ENCODE measurements at places on chromosomes 1 and 21.

DNA sequence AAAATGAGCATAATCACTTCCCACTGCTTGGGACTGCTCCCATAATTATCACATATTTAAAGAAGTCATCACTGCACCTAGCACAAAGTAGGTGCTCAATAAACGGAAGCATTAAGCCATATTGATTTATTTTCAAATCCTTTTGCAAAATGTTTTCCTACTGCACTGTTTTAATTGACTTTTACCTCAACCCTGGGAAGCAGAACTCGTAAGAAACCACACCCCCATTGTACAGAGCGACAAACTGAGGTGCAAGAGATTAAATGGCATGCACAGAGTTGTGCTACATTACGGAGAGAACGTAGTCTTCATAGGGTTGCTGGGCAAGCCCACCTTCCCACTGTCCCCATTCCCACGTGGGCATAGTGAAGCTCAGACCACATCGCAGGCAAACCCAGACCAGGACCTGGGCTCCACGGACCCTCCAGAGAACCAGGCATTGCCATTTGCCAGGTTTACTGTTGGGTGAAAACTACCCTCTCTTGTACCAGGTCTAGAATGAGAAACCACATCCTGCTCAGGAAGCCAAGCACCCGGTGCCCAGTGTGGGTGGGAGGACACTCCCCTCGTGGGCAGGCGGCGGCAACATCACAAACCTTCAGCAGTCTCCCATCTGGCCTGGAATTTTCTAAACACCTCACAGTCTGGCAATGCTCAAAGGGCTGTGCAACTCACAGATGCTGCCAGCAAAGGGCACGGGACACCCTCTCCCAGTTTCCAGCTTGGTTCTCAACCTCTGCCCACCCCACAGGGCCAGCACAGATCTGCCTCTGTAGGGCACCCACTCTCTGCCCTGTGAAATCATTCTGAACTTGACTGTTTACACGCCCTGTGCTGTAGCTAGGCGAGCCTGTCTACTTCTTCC lies 8.2 kb downstream of the IFFO2 start:
- no peak for DNase-seq

DNA sequence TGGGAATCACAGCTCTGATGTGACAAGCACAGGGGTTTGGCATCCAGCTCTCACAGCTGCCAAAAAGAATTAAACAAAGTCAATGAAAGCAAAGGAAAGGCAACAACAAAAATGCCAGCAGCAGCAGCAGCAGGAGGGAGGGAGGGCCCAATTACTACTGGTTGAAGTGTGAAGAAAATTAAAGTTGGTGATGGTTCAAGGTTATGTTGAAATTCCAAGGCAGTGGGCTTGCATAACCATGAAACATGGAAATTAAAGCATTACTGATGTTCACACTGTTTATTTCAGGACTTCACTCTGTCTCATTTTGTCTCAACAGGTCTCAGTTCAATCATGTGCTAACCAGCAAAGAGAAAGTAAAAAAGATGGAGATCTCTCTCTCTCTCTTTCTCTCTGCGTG lies 220.3 kb upstream of the LYPLAL1 start:
- no peak for DNase-seq

DNA sequence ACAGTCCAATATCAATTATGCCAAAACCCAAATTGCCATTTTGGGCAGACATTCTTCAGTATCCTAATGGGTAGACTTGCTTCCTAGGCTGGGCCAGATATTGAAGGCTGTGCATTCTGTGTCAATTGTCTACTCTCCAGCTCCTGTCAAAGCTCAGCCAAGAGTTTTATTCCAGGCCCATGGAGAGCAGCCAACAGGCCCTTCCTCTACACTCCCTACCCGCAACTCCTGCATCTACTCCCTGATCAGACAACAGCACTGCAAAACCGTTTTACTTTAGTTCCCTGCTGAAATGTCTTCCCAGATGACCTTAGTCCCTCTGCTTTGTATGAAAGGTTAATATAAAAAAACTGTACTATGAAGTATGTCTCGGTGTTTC lies 6.6 kb upstream of the ADORA3 start:
- no peak for DNase-seq

GRCh38 chr1:234943836-234944402 lies 184.7 kb downstream of the TOMM20 start:
- no peak for DNase-seq

DNA sequence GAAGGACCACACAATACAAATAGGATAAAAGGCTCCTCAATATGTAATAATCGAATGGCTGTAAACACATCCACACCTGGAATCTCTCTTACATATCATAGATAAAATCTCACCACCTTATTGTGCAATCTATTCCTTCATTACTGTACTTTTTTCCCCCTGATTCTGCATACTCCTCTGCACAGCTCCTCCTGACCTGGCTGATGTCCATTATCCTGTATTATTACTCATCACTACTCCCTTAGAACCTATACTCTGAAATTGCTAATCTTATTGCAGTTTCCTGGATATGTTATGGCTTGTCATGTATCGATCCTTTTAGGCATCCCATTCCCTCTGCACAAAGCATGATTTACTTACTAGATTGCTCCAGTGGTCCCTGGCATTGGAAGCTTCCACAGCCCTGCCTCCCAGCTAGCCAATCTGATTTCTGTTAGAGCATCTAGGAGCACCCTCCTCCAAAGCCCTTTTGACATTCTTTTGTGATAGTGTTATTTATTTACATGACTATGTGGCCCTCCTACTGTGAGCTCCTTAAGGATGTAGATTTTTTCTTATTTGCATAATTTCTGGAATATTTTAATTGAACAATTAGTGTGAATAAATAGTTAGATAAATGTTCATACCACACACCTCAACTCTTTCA lies 24.2 kb upstream of the PHGDH start:
- no peak for DNase-seq

GRCh38 chr1:95236784-95237575 lies 3.0 kb downstream of the RWDD3 start:
- no peak for DNase-seq

- no peak for DNase-seq
Measured at GRCh38 chr21:45401054-45401518, 3.9 kb upstream of the COL18A1 start.

- no peak for DNase-seq
Measured at GRCh38 chr1:165215676-165216075, 140.8 kb downstream of the LMX1A start.

DNA sequence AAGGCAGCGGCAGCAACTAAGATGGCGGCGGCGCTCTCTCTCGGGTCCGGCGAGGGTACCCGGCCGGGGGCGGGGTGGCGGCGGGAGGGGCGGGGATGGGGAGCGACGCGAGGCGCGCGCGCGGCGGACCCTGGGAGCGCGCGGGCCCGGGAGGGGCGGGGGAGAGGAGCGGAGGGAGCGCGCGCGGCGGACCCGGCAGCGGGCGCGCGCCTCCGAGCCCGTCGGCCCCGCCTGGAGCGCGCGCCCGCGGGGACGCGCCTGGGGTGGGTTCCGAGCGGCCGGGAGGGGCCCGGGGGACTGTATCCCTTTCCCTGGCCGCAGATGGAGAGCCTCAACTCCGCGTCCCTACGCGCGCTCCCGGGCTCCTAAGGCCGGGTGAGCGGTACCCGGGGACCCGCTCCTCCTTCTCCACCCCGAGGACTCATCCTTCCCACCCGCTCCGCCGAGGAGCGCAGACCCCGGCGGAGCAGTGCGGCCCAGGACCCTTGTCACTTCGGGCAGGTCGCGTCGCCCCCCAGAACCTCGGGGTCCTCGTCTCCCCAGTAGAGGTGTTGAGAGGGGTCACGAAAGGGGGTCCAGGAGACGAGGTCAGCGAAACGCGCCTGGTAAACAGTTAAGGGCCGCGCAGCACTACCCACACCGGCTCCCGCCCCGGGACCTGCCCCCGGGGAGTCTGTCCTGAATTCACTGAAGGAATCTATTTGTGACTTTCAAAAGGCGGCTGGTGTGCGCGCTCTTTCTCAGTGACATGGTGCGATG lies at the start of gene CLSTN1:
Gene CLSTN1, minus strand, starts transcription at position 23 of the 759 bp plus-strand sequence. CDS start 232 bp downstream, outside the sequence.
- peak; percentile 83 for DNase-seq

GRCh38 chr1:186179231-186179630 lies 195.8 kb downstream of the TPR start:
- no peak for DNase-seq

GRCh38 chr1:75172556-75172955 lies 38.4 kb downstream of the LHX8 start:
- no peak for DNase-seq

DNA sequence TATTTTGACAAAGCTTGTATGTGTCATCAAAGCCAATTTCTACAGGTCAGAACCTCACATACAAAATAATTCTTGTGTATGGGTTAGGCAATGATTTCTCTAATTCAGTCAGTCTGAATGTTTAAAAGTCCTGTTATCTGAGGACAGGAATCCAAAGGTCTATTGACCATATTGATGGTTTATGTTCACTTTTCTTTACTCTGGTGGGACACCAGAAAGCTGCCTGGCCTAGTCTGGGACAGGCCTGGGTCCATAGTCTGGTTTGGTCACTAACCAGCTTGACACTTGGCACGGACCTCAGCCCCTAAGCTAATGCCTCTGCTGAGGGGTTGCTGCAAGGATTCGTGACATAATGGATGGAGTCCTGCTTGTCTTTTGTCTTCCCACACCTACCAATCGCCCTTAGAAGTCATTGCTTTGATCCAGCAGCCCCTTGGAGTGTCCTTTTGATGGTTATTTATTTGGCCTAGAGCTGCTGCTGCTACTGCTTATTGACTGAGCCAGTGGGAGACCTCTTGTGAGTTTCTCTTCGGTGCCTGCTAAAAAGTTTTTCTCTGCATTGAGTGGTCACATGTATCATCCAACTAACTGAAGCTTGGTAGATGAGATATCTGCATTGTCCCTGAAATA lies 15.7 kb downstream of the IFNAR2 start:
- no peak for DNase-seq

DNA sequence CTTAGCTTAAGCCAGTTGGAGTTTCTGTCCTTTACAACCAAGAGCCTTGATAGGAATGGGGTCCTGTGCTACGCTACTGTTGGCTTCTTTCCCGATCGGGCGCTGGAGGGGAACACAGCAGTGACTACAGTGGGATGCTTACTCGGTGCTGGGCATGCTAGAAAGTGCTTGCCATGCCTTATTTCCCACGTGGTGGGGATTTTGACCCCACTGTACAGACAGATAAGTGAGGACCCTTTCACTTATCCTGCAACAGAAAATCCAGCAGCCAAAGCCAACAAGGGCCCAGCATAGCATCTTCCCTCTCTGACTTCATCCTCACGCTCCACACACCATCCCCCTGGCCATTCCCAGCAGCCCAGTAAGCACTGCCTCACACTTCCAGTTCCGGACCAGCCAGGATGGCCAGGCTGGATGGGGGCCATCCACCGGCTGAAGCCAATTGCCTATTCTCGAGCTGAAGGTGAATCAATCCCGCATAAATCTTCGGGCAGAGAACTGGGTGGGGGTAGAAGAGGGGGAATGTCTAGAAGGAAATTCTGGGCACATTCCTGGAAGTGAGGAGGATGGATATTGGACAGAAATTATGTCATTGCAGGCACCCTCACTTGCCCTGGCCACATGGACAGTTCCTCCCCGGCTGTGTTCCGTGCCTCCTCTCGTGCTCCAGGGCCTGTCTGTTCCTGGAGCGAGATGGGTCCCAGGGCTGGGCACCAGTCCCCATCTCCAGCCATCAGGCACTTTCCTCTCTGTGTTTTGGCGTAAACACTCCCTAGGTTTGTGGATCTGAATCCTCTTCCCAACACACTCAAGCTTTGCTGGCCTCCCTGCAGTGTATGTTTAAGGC lies 2.0 kb upstream of the ABCG1 start:
- no peak for DNase-seq

GRCh38 chr1:156571261-156571852 lies 1.0 kb downstream of the IQGAP3 start:
- DNase-seq: no peak

DNA sequence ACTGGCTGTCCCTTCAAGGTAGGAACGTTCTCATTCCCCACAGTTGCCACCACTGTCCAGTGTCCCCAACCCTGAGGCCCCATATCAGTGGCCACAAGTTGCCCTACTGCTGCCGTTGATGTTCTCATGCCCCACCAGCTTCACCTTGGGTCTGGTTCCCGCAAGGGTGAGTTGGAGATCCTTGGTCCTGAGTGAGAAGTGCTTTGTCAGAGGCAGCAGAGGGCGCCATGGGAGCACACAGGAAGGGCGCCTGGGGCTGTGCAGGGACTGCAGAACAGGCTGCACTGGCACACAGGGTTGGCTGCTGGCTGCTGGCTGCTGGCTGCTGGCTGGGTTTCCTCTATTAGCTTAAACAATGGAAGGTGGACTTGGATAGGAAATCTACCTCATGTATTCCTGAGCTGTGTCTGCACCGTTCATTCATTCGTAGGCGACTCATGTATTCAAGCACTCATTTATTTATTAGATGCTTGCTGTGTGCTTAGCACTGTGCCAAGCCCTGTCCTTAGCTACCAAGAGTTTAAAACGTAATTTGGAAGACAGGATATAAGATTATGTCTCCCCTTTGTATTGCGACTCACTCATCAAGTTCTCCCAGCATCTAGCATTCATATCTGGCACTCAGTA lies 2.1 kb upstream of the S100A9 start:
- DNase-seq: no peak

- no peak for DNase-seq
Measured at GRCh38 chr1:232142403-232143314, 487.3 kb downstream of the SIPA1L2 start.

GRCh38 chr21:35968564-35968963 lies 91.8 kb downstream of the SETD4 start:
- DNase-seq: no peak

- no peak for DNase-seq
Measured at GRCh38 chr1:8410791-8411190, 92.9 kb downstream of the SLC45A1 start.

DNA sequence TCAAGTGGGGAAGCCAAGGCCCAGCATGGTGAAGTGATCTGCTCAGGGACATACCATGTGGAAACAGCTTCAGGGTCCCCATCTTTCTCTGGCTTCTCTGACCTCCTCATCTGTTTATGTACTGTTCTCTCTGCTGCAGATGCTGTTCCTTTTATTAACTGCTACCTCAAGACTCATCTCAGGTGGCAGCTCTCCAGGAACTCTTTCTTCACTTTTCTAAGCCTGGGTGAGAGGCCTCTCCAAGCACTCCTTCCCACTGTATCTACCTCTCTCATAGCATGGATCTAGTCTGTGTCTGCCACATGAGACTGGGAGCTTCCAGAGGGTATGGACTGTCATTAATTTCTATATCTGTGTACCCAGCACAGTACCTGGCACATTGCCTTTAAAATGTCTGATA lies 73.4 kb upstream of the PPM1J start:
- DNase-seq: no peak

DNA sequence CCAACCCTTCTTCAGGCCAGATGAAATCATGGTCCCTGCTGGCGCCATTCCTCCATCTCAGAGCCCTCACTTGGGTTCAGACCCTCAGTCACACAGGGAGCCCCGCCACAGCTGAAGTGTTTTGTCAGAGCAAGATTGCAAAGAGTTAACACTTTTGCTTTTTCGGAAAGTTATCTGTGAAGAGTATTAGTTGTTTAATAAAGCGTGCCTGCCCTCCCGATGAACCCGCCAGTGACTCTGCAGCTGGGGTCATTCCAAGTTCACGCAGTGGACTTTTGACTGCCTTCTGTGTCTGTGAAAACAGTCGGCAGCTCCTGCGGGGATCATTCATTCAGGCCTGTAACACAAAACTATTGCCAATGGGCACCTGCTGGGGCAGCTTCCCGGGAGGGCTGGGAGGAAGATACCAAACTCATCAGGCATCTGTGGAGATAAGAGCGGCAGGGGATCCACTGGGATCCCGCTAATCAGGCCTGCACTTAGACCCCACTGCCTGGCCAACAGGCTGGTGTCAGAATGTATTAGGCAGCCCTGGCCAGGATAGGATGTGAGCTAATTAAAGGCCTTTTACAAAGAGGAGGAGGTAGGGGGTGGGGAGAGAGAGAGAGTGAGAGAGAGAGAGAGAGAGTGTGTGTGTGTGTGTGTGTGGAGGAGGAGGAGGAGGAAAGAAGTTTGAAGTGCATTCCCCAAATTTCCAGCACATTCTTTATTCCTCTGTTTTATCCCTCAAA lies 184.5 kb downstream of the DHRS3 start:
- no peak for DNase-seq
